WTC11 (cell line): ENCODE measurements at places on chromosomes 3 and 15.

GRCh38 chr3:169466990-169467389 is 196.5 kb downstream of the MECOM start:
- no peaks in the 10 kb centered on the region for H3K36me3 ChIP-seq
- no peak overlapping the region for H3K4me3 ChIP-seq
- H3K4me1 ChIP-seq, result peaks cover 19% of the 10 kb centered on the region
- no peaks in the 10 kb centered on the region for H3K27me3 ChIP-seq
- DNase-seq, result no peak

DNA sequence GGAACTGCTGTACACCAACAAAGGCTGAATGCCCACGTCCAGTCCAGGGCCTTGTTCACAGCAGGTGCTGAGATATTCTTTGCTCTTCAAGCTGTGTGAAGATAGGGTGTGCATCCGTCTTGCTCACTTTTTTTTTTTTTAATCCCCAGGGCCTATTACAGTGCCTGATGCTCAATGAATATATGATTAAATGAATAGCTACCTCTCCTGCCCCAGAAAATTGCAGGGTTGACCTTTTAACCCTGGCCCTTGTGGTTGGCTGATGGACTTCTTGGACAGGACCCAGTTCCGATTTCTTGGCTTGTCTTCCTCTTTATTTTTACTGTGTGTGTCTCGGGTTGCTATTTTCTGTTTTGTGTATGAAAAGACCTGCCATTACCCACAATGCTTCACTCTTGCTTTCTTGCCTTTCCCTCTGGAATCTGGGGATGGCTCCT is 2.9 kb upstream of the FYTTD1 start:
- H3K36me3 ChIP-seq, result no peaks in the 10 kb centered on the region
- peaks cover 27% of the 10 kb centered on the region for H3K4me1 ChIP-seq
- DNase-seq, result no peak
- peaks cover 26% of the 10 kb centered on the region for H3K27me3 ChIP-seq

GRCh38 chr15:39285071-39285470 is 295.8 kb upstream of the THBS1 start:
- no peak for DNase-seq
- H3K27ac ChIP-seq, result no peak overlapping the region
- H3K4me1 ChIP-seq, result no peaks in the 10 kb centered on the region
- H3K27me3 ChIP-seq, result no peaks in the 10 kb centered on the region; the same call in 1 of the 2 replicates
- H3K4me3 ChIP-seq, result no peak overlapping the region

- no peaks in the 10 kb centered on the region for H3K36me3 ChIP-seq
- no peaks in the 10 kb centered on the region for H3K27me3 ChIP-seq
- no peak overlapping the region for H3K4me3 ChIP-seq
- H3K27ac ChIP-seq, result no peak overlapping the region
Measured at GRCh38 chr3:26592451-26592850, 30.1 kb upstream of the LRRC3B start.

- no peaks in the 10 kb centered on the region for H3K36me3 ChIP-seq
- no peak overlapping the region for H3K4me3 ChIP-seq
- H3K4me1 ChIP-seq, result no peaks in the 10 kb centered on the region
- DNase-seq, result no peak
- H3K27ac ChIP-seq, result no peak overlapping the region
Measured at GRCh38 chr3:11187681-11188080, 33.4 kb downstream of the HRH1 start.

- H3K36me3 ChIP-seq, result peaks cover 48% of the 10 kb centered on the region
- DNase-seq, result no peak
- H3K27me3 ChIP-seq, result peaks cover 5% of the 10 kb centered on the region; the same call in 1 of the 2 replicates
- H3K4me3 ChIP-seq, result no peak overlapping the region
Measured at GRCh38 chr3:101011136-101011535, 17.9 kb upstream of the ABI3BP start.

- DNase-seq, result no peak
- no peak overlapping the region for H3K4me3 ChIP-seq
- H3K4me1 ChIP-seq, result peaks cover 5% of the 10 kb centered on the region
- no peaks in the 10 kb centered on the region for H3K36me3 ChIP-seq
- H3K27ac ChIP-seq, result no peak overlapping the region
Measured at GRCh38 chr15:74983725-74984231, 11.6 kb upstream of the SCAMP5 start.

- no peaks in the 10 kb centered on the region; the same call in 1 of the 2 replicates for H3K27me3 ChIP-seq
- 0 out of 2 replicates have a peak overlapping the region, but pooled peaks have one; percentile 68 for H3K27ac ChIP-seq
- peak; percentile 42 for DNase-seq
- H3K36me3 ChIP-seq, result peaks cover 7% of the 10 kb centered on the region; the same call in 1 of the 2 replicates
- peaks cover 53% of the 10 kb centered on the region for H3K4me1 ChIP-seq
Measured at GRCh38 chr3:197550489-197550888, 5.3 kb downstream of the BDH1 start.

DNA sequence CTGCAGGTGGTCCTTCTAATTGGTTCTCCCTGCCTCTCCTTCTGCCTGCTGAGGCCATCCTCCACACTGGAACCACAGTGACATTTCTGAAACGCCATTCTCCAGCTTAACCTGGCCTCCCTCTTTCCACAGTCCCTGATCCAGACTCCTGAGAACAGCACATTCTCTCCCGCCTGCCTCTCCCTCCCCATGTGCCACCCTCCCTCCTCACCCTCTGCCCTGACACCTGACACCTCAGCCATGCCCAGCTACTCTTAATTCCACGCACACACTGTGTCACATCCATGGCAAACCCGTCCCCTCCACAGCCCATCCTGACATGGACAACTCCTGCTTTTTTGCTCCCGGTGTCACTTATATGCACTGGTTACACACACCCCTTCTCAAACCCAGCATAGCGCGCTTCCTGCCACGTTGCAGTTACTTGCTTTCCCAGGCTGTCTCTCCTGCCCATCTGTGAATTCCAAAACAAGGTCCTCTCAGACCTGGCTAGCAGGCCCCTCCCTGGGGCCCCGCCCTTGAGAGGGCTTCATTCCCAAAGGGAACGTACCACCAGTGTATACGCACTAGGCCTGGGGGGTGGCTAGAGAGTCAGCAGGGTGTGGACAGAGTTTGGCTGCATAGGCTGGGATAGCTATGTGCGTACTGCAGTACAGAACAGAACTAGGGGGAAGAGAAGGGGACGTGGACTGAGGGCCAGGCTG is 92.7 kb upstream of the BLM start:
- H3K4me3 ChIP-seq, result no peak overlapping the region
- H3K4me1 ChIP-seq, result no peaks in the 10 kb centered on the region
- no peaks in the 10 kb centered on the region for H3K27me3 ChIP-seq
- 0 out of 2 replicates have a peak, but pooled peaks cover 4% of the 10 kb centered on the region for H3K36me3 ChIP-seq

GRCh38 chr15:74045636-74046274 is 36.6 kb downstream of the GOLGA6A start:
- no peak for DNase-seq
- no peak overlapping the region; the same call in 1 of the 2 replicates for H3K27ac ChIP-seq
- H3K4me1 ChIP-seq, result peaks cover 8% of the 10 kb centered on the region
- H3K4me3 ChIP-seq, result no peak overlapping the region
- 0 out of 2 replicates have a peak, but pooled peaks cover 4% of the 10 kb centered on the region for H3K36me3 ChIP-seq
- H3K27me3 ChIP-seq, result peaks cover 6% of the 10 kb centered on the region

DNA sequence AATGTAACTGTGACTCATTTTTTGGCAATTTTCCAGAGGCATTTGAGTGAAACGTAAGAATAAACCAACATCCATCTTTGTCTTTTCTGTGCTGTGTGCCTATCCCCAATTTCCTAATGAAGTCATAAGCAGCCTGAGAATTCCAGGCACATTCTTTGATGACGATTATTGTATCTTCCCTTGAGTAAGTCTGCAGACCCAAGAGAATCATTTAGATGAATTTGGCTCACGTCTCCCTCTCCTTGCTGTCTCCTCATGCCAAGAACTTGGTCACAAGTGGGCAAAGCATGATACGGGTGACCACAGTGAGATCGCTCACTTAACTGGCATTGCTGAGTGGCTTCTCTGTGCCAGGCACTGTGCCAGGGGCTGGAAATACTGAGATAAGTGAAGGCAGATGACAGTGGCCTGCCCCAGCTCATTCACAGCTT is 384.5 kb upstream of the IL12A start:
- no peaks in the 10 kb centered on the region for H3K27me3 ChIP-seq
- no peak for DNase-seq
- no peaks in the 10 kb centered on the region for H3K4me1 ChIP-seq
- H3K27ac ChIP-seq, result no peak overlapping the region
- no peak overlapping the region for H3K4me3 ChIP-seq
- peaks cover 4% of the 10 kb centered on the region; the same call in 1 of the 2 replicates for H3K36me3 ChIP-seq

GRCh38 chr3:48859206-48859605 is 11.5 kb upstream of the PRKAR2A start:
- no peaks in the 10 kb centered on the region for H3K4me1 ChIP-seq
- no peak overlapping the region for H3K4me3 ChIP-seq
- DNase-seq, result no peak
- H3K27me3 ChIP-seq, result no peaks in the 10 kb centered on the region

DNA sequence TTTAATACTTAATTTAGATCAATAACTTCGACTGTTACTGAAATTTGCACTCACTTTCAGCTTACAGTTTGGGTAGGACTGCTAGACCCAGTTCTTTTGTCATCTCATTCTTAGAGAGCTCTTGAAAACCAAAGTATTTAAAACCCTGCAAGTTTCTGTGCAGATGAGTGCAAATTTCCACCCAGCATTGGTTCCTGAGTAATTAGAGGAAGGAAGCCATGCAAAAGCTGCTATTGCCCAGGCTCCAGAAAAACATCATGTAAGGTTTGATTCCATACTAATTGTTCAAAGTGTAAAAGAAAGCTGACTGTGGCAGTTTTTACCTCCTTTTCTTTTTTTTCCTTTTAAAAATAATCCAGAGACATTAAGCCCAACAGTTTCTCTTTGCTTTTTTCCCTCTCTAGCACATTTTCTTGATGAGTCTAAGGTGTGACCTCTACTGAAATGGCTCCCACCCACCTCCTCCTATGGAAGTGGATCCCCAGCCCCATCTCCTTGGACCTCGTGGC is 30.3 kb downstream of the ABHD2 start:
- no peak for DNase-seq
- H3K4me1 ChIP-seq, result peaks cover 59% of the 10 kb centered on the region
- no peak overlapping the region for H3K27ac ChIP-seq
- no peaks in the 10 kb centered on the region; the same call in 1 of the 2 replicates for H3K27me3 ChIP-seq
- H3K36me3 ChIP-seq, result peaks cover 12% of the 10 kb centered on the region

- H3K4me1 ChIP-seq, result peaks cover 22% of the 10 kb centered on the region
- H3K4me3 ChIP-seq, result no peak overlapping the region
- H3K27me3 ChIP-seq, result no peaks in the 10 kb centered on the region; the same call in 1 of the 2 replicates
Measured at GRCh38 chr15:85859671-85860070, 64.9 kb upstream of the KLHL25 start.

- DNase-seq, result no peak
- H3K36me3 ChIP-seq, result peaks cover 3% of the 10 kb centered on the region; the same call in 1 of the 2 replicates
- H3K4me3 ChIP-seq, result no peak overlapping the region
Measured at GRCh38 chr15:75684648-75685047, 28.0 kb downstream of the CSPG4 start.

DNA sequence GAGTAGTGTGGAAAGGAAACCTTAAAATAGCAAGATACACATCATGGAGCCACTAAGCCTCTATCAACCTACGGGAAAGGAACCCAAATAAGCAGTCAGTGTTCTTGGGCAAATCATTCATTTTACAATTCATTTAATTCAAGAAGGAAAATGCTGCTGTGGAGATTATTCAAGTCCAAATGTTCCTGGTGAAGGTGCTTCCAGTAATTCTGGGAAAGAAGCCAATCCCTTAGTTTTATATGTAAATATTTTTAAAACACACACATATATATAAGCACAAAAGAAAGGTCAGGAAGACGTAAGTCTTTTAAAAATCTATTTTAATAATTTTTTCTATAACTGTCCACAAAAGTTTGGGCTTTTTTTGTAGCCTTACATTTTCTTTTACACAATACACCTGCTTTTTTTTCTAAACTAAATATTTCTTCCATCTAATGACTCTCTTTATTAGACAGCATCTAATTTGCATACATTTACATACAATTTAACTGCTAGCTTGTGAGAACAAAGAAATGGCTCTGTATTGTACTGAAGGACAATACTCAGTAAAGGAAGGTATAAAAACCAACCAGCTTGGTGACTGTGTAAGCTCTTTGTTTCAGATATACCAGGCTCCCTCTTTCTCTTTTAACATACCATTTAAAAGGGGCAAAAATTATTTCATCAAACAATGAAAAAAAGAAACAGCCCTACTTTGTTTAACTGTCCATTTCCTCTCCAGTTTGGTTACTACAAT is 269.5 kb downstream of the ZBTB20 start:
- H3K4me1 ChIP-seq, result peaks cover 30% of the 10 kb centered on the region
- H3K27me3 ChIP-seq, result no peaks in the 10 kb centered on the region
- H3K27ac ChIP-seq, result no peak overlapping the region
- H3K4me3 ChIP-seq, result no peak overlapping the region
- DNase-seq, result no peak

GRCh38 chr15:50184863-50185504 is 3.0 kb downstream of the SLC27A2 start:
- H3K27ac ChIP-seq, result no peak overlapping the region
- H3K4me3 ChIP-seq, result no peak overlapping the region
- no peak for DNase-seq

DNA sequence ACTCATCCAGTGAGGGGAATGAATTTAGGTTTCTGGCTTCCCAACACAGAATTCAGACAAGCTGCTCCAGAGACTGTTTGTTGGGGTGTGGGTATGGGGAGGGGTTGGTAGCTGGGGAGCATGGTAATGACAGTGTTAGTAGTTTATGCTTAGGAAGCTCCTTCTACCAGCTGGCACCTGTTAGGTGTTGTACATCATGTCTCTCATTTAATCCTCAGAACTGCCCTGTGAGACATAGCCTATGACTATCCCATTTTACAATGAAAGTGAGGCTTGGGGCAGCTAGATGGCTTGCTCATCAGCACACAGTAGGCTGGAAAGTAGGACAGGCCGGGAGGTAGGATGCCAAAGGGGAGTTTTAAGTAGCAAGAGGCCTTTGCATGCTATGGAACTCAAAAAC is 2.5 kb downstream of the EIF4E3 start:
- no peaks in the 10 kb centered on the region for H3K36me3 ChIP-seq
- H3K27ac ChIP-seq, result no peak overlapping the region
- peaks cover 19% of the 10 kb centered on the region for H3K4me1 ChIP-seq
- H3K27me3 ChIP-seq, result peaks cover 35% of the 10 kb centered on the region

DNA sequence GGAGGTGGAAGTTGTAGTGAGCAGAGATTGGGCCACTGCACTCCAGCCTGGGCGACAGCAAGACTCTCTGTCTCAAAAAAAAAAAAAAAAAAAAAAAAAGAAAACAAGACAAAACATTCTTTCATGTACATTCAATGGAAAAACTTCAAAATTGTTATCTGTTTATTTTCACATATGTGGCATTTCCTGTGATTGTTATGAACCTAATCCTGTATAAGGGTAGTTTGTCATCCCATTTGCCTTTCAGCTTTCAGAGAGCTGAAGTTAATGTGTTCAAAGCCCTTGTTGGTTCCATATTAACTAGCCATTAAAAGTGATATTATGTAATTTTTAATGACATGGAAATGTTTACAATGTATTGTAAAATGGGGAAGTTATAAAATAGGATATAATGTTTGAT is 17.3 kb upstream of the NCK1 start:
- H3K4me1 ChIP-seq, result peaks cover 12% of the 10 kb centered on the region
- no peak for DNase-seq
- no peak overlapping the region for H3K4me3 ChIP-seq
- H3K36me3 ChIP-seq, result peaks cover 30% of the 10 kb centered on the region
- no peaks in the 10 kb centered on the region; the same call in 1 of the 2 replicates for H3K27me3 ChIP-seq

DNA sequence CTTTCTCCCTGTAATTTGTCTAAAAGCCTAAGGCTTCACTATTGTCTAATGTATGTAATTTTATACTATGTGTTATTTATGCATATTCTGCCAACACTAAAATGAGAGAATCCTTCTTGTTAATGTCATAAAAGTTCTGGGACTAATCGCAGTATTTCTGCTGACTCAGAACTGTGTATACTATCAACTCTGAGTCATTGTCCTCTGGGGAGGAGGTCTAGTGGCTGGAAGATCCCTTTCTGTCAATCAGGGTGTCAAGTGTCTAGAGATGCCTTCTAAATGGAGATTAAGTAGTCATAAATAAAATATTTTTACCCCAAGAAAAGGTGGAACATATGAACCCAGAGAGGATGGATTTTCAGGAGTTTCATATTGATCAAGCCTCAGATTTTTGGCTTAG is 473.4 kb downstream of the AGBL1 start:
- DNase-seq, result no peak
- no peaks in the 10 kb centered on the region for H3K36me3 ChIP-seq
- no peaks in the 10 kb centered on the region for H3K27me3 ChIP-seq
- H3K4me1 ChIP-seq, result no peaks in the 10 kb centered on the region
